ENCODE measurements at places on chromosomes 2 and 18.

GRCh38 chr18:11909061-11909455 lies 941 bp upstream of the MPPE1 start:
- DNase-seq = no peak

DNA sequence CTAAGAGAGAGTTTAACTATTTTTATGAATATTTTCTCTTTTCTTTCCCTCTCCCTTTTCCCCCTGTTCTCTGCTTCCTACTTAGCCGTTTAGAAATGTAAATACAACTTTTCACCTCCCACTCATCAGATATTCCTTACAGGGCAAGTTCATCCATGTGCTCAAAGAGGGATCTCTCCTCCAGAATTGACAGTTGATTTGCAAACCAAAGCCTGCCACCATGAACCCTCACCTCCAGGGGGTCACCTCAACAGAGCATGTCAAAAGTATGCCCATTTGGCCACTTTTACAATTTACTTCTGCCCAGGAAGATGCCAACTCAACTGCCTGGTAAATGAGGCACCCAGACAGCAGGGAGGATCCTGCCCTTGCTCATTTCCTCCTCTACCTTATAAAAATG lies 149.2 kb upstream of the GYPC start:
- DNase-seq = no peak

DNA sequence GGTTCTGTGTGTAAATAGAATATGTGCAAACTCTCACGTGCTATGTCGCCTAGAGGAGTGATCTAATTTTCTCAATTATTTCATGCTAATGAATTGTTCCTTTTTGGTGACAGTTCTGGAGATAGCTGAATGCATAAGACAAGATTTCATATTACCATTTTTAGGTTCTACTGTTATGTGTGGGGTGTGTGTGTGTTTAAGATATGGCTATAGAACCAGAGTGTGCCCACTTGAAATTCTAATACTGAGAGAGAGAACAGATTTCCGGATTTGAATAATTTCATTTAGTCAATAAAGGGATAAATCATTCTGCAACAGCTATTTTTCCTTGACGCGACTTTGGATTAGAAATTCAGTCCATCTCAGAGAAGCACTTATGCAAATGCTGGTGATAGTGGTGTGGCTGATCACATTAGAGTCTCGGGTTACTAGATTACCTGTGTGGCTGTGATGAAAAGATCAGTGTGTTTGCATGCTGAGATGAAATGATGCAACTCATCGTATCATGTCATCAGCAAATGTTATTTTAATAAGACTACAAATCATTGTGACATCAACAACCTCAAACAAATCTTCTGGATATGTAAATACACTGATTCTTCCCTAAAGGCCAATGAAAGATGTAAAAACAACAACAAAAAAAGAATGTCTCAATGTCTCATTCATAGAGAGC lies 415.9 kb downstream of the EPHA4 start:
- no peak for DNase-seq

DNA sequence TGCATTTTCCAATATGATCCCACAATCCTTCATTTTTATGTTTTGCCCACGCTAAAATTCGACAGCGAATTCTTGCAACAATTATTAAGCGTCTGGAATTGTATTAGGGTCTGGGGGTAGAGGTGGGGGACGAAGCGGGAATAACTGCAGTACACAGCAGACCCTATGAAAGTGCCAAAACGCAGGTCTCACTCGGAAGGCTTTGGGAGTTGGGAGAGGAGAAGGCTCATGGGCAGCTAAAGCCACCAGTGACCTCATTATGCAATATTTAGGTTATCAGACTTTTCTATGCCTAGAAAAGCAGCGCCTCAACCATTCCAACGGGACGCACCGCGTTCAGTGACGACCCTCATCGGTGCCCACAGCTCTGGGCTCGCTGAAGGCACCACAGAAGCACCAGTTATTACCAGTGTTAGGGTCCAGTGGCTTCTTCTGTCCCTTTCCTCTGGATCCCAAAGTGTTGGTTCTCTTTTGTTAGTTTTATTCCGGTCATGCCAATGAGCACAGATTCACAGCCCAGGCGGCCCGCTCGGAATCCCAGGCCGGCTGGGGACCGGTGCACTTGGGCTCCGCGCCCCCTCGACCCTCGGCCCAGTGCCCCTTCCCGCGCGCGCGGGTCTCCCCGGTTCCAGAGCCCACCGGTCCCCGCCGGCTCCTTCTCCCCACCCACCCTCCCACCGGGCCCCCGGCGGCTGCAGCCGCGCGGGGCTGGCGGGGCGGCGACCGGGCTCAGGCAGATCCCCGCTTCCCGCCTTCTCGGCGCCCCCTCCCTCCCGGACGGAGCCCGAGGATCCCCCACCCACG lies 737 bp upstream of the MAPK4 start:
- DNase-seq = no peak

GRCh38 chr2:101251844-101252407 lies 760 bp upstream of the CNOT11 start:
- no peak for DNase-seq

- no peak for DNase-seq
Observed at GRCh38 chr2:222334914-222335313, 36.1 kb upstream of the PAX3 start.

DNA sequence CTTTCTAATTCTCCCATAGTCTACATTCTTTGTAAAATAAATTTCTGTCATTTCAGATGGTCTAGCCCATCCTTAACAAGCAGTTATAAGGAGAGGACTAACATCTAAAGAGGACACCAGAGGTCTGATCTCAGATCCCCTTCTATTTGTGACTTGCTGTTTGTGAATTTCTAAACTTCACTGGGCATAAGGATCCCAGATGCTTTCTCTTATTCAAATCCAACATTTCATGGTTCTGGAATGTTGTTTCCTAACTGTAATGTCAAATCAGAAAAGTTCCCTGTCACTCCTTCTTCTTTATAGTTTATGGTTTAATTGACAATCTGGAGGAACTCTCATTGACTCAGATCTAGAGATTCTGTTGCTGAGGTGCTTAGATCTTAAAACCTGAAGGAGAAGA lies 430.2 kb downstream of the MEIS1 start:
- no peak for DNase-seq

DNA sequence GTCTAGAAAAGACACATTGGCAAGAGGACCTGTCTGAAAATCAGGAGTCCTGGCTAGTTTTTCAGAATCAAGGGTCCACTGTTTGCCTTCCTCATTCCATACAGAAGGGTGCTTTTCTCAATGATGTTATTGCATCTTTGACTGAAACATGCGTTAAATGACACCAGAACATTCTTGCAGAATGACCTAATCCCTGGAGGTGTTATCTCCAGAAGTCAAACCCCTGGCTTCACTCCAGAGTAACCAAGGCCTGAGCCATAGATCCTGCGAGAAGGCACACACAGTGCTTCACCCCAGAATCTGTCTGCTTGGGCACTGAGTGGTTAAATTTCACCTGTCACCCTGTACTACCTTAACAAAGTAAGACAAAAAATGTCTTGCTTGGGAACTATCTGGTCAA lies 1055.2 kb upstream of the FANCL start:
- no peak for DNase-seq

GRCh38 chr2:44555700-44556099 lies 194.0 kb downstream of the CAMKMT start:
- DNase-seq = no peak

DNA sequence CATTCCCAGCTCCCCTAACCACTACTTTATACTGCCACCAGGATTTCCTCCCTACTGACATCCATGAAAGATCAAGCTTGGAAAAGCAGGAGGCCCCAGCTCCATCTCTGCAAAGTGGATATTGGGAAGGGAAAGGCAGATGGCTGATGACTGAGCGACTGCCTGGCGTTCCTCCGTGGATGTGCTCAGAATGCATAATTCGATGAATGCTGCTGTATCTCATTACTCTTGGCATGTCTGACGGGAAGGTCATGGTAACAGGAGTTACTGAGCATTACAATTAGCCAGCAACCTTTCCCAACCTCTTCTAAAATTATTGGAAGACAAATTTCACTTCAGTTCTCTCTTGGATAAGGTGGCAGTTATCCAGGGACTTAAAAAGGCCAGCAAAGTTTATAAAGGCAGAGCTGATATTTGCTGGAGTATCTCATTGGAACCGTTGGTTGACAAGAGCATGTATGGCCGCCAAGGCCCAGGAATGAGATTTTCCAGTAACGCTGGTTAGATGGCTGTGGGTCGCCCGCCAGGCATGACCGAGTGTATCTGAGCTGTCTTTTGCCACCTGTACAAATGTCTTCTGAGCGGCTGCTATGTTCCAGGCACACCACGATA lies 34.5 kb downstream of the KCNE4 start:
- DNase-seq = peak; percentile 20

- no peak for DNase-seq
Observed at GRCh38 chr2:153474407-153474806, 4.2 kb downstream of the RPRM start.

GRCh38 chr2:127121353-127121752 lies 14.4 kb upstream of the BIN1 start:
- DNase-seq = no peak

GRCh38 chr2:26822877-26823276 lies 25.1 kb upstream of the DPYSL5 start:
- no peak for DNase-seq

DNA sequence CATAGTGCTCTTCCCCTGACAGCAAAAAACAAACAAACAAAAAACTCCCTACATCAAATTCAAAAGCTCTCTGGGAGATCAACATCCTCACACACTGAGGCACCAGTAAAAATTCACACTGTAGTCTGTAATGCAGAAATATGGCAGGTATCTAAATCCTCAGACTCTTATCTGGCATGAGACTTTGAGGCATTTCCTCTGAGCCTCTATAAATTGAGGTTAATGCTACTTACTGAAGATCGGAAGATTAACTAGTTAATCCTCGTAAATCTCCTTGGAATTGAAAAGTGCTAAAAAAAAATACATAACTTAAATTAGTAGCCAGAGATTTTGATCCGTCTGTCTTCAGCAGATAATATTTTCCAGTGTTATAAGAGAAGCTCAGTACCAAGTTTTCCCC lies 65.0 kb downstream of the AP1S3 start:
- DNase-seq = no peak

GRCh38 chr18:48142353-48142752 lies 211.9 kb upstream of the SMAD2 start:
- no peak for DNase-seq

GRCh38 chr18:68725346-68725745 lies 10.4 kb upstream of the TMX3 start:
- no peak for DNase-seq

DNA sequence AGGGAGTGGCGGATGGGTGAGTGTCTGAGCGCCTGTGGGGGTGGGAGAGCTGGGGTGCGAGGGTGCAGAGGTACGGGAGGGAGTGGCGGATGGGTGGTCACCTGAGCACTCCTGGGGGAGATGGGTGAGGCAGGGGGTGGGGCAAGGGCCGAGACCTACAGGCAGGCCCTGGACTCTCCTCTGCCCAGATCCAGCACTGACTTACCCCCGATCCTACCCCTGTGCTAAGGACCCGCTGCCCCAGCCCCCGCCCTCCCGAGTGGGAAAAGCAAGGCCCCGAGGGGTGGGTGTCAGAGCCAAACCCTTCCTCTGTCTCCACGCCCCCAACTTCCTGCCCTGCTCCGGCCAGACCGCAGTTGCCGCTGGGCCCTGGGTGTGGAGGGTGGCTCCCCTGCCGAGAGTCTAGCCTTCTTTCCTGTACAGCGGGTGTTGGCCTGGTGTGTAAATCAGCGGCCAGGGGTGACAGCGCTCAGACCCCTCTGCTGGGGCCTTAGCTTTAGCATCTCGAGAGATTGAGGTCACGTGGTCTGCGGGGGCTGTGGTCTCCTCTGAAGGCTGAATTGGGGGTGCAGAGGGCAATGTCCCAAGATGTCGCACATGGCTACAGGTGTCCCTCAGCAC lies 12.5 kb downstream of the BOK start:
- no peak for DNase-seq

- DNase-seq = no peak
Observed at GRCh38 chr18:42675810-42676209, 439.7 kb downstream of the RIT2 start.

DNA sequence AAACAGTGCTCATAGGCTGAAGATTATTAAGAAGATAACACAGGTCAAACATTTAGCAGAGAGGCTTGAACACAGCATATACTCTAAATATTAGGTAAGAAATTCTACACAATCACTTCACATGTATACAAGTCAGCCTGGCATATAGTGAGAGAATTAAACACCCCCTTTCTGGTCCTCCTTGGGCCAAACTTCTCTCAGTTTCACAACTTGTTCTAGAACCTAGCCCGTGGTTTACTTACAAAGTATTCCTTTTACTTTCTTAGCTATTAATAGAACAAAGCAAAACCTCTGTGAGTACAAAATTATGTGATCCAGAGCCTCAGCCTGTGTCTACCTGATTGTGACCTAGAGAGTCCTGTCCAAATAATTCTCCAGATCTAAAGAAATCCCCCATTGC lies 562.8 kb downstream of the TNS1 start:
- DNase-seq = no peak

DNA sequence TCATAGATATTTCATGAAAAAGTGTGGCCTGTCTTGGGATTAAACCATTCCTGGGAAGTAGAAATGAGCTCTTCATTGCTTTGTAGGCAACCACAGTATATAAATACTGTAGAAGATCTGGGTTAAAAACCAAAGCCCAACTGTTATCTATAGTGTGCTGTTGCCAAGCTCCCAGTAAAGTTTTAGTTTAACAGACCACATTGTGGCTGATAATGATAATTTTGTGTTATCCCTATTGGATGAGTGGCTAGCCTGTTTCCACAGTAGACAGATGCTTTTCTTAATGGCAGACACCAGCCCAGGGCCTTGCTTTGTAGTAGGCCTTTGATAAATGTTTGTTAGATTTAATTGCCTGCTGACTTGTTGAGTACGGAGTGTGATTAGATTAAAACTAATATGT lies 52.1 kb downstream of the FMNL2 start:
- no peak for DNase-seq

DNA sequence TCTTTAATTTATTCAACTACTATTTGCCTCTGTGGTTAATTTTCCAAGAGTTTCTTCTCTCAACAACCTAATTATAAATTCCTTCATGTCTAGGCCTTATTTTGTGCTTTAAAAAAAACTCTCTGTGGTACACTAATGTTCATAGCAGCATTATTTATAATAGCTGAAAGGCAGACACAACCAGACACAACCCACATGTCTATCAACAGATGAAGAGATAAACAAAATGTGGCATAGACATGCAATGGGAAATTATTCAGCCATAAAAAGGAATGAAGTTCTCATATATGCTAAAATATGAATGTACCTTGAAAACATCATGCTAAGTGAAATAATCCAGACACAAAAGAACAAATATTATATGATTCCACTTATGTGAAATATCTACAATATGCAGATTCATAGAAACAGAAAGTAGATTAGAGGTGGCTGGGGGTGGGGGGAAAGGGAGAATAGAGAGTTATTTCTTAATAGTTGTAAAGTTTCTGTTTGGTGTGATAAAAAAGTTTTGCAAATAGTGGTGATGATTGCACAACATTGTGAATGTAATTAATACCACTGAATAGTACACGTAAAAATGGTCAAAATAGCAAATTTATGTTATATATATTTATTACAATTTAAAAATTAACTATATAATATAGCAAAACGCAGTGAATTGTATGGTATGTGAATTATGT lies 28.1 kb upstream of the RASGRP3 start:
- DNase-seq = no peak

DNA sequence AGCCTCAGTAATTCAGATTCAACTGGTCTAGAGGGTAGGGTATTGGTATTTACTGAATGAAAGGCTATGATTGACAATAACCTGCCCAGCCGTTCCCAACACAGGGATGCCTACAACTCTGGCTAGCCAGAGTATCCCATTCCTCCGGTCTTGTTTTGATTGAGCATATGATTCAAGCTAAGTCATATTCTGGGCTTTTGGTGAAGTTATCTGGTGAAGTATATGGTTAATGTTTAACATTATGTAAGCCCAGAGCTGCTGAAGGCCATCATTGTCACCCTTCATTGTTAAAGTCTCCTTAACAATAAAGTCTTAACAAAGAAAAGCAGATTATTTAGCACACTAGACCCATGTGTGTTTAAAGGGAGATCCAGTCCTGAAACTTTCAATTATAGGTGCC lies 152.6 kb downstream of the EXOC6B start:
- DNase-seq = no peak

Measured in anterior cingulate cortex (tissue), 58 donors.